Left ventricle myocardium inferior (tissue), 1 donor: ENCODE measurements at places on chromosomes 1 and 21. TPM values are rescaled to one million over a fixed set of nuclear protein-coding genes. Genes with fewer than 3 reads are reported as not detected.

- DNase-seq, result no peak
Observed at GRCh38 chr1:44029260-44029910, 1.9 kb downstream of the SLC6A9 start.

GRCh38 chr21:41762753-41763152 lies 4.1 kb downstream of the RIPK4 start:
- DNase-seq, result no peak

RABGGTB gene
- total RNA-seq, result 64.4 TPM

MUL1 gene
- 45.0 TPM for total RNA-seq
